Activated CD4-positive, alpha-beta T cell treated with anti-CD3 and anti-CD28 coated beads, Interleukin-2, amount 10 ng/mL, durations not matched to agents 7 days and 5 days (primary cell): ENCODE measurements at places on chromosomes 3 and 15. TPM values are rescaled to one million over a fixed set of nuclear protein-coding genes. Genes with fewer than 3 reads are reported as not detected.

Gene CCR3
- not detected for total RNA-seq

- DNase-seq: no peak
Measured at GRCh38 chr3:156615592-156616173, 58.7 kb upstream of the TIPARP start.

- no peak for DNase-seq
Measured at GRCh38 chr15:32956006-32956405, 238.2 kb downstream of the GREM1 start.

DNA sequence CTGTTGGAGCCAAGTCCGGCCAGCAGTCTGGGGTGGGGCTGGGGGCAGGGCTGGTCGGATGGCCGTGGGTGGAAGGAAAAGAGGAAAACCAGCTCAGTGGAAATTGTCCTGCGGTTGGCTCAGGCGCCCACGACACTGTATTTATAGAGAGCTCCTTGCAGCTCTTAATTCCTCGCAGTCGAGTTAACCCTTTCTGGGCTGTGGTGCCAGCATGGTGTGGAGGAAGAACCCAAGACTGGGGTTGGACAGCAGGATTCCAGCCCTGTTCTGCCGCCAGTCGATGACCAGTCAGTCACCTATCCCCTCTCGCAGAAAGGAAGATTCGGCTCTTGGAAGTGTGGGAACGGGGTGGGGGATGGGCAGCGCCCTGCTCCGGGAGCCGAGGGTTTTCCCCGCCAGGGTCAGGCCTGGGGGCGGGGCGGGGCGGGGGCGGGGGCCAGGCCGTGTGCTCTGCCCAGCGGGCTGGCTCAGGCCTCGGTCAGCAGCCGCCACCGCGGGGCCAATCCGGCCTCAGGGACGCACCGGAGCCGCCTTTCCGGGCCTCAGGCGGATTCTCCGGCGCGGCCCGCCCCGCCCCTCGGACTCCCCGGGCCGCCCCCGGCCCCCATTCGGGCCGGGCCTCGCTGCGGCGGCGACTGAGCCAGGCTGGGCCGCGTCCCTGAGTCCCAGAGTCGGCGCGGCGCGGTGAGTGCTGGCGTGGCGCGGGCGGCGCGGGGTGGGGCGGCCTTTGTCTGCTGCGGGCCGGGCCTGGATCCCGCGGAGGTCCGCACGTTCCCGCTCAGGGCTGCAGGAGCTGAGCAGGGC, at the start of gene CD276:
TSS of gene CD276 (plus strand) at position 607 of the 804 bp plus-strand sequence. CDS start 15,257 bp downstream, outside the sequence.
- no peak for DNase-seq

- DNase-seq: peak; percentile 4
Measured at GRCh38 chr15:69751566-69751965, 298.9 kb downstream of the RPLP1 start.

DNA sequence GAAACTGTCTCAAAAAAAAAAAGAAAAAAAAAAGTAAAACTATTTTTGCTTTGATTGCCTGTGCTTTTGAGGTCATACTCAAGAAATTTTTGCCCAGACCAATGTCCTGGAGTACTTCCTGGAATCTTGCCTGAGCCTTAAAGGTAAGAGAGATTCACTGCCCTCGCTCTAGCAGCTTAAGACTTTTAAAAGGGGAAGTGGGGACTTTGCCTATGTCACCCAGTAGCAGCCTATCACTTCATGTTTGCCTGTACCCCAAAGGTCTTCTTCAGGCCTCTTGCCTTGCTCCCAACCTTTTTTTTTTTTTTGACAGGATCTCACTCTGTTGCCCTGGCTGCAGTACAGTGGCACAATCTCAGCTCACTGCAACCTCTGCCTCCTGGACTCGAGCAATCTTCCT, 18.9 kb upstream of the GOLGB1 start:
- DNase-seq: no peak

GRCh38 chr15:69855258-69856000, 242.3 kb downstream of the TLE3 start:
- DNase-seq: no peak

GRCh38 chr3:115651087-115651486, 27.8 kb downstream of the GAP43 start:
- no peak for DNase-seq

GRCh38 chr3:13858768-13859520, 20.9 kb downstream of the WNT7A start:
- DNase-seq: no peak

Gene C3orf18
- 33.9 TPM for total RNA-seq

GRCh38 chr15:72800833-72801481, 17.4 kb upstream of the ADPGK start:
- no peak for DNase-seq

GRCh38 chr3:112011376-112011940, 12.7 kb downstream of the TAGLN3 start:
- no peak for DNase-seq
